ENCODE measurements at places on chromosomes 11 and 22.

DNA sequence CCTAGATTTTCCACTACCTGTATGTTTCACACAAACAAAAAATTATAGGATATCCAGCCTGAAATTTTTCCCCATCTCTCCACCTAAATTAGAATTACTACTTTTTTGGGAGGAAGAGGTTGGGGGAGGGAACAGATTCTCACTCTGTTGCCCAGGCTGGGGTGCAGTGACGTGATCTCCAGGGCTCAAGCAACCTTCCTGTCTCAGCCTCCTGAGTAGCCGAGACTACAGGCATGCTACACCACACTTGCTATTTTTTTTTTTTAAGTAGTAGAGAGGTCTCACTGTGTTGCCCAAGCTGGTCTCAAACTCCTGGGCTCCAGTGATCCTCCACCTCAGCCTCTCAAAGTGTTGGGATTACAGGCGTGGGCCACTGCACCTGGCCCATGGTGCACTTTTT lies 9.5 kb downstream of the JAML start:
- no peak for DNase-seq

GRCh38 chr22:49153921-49154320 lies 673.8 kb downstream of the BRD1 start:
- DNase-seq: no peak

DNA sequence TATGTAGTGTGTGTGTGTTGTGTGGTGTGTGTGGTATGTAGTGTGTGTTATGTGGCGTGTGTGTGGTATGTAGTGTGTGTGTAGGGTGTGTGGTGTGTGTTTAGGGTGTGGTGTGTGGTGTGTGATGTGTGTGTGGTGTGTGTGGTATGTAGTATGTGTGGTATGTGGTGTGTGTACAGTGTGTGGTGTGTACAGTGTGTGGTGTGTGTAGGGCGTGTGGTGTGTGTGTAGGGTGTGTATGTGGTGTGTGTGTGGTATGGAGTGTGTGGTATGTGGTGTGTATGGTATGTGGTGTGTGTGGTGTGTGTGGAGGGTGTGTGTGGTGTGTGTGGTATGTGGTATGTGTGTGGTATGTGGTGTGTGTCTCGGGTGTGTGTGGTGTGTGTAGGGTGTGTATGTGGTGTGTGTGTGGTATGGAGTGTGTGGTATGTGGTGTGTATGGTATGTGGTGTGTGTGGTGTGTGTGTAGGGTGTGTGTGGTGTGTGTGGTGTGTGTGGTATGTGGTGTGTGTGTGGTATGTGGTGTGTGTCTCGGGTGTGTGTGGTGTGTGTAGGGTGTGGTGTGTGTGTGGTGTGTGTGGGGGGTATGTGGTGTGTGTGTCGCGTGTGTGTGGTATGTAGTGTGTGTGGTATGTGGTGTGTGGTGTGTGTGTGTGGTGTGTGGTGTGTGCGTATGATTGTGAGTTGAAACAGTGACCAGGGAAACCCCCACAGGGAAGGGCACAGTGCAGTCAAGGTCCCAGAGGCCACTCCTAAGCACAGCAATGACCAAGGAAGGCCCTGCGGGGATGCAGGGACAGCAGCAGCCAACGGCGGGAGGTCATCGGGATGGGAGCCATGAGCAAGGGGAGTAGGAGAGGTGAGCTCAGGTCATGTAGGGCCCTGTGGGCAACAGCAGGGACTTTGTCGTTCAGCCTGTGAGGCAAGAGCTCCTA lies 2.9 kb upstream of the PPP6R2 start:
- no peak for DNase-seq

GRCh38 chr11:114319716-114320328 lies 23.6 kb downstream of the NNMT start:
- no peak for DNase-seq
